Colonic mucosa (tissue), 4 donors: ENCODE measurements at places on chromosomes 12 and 14. TPM values are rescaled to one million over a fixed set of nuclear protein-coding genes. Genes with fewer than 3 reads are reported as not detected.

DNA sequence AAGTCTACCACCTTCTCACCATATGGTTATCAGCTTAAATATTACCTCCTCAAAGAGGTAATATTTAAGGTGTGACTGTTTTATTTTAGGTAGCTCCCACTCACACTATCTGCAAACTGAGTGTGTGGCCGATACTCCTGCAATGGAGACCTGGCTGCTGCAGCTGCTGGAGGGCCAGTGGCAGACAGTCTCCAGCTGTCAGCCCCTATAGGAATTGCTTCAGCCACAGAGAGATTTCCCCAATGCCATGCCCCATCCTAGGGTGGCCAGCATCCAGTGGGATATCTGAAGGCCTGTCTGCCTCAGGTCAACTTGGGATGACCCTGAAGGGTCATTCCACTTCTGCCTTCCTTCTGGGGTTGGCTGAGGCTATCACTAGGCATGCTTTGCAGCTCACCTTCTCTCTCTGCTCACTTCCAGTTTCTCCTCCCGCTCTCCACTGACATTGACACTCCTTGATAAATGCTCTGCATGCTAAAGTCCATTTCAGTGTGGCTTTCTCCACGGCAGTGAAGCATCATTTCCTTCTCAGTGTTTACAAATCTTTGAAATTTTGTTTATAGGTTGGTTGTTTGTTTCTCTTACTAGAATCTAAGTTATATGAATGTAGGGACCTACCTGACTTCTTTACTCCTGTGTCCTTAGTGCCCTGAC is 90.2 kb upstream of the USP44 start:
- no peak for DNase-seq

DNA sequence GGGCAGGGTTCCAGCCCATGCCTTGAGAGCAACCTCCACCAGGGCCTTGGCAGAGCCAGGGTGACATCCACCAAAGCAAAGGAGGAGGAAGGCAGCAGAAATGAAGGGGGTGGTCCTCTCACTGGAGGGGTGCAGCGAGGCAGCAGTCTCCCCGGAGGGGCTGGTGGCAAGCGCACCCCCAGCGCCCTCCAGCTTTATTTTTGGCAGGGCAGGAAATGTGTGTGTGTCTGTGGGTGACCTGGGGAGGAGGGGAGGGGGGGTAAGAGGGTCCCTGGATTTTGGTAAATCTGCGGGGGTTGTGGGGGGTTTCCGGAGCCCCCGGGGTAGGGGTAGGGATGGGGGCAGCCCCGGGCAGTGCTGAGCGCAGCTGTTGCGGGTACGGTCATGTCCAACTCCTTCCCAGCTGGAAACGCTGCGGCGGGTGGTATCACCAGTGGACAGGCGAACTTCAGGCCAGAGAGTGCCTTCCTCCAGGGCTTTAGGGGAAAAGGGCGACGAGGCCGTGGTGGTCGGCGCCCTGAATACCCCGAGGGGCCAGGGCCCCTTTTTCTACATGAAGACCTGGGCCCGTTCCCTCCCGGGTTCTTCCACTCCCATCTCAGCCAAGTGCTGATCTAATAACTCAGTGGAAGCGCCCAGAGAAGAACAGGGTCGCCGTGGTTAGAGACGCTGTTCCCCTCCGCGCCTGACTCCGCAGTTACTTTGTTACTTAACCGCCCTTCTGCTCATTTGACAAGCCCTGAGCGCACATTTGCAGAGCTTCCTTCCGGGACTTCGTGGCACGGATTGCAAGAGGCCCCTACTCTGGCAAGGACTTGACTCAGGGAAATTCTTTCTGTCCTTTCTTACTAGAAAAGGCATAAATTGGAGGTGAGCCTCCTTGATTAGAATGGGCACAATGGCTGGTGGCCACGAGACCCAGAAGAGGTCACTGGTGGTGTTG is 55.2 kb downstream of the FOS start:
- DNase-seq, result no peak

The TBX5 gene
- total RNA-seq, result not detected

DNA sequence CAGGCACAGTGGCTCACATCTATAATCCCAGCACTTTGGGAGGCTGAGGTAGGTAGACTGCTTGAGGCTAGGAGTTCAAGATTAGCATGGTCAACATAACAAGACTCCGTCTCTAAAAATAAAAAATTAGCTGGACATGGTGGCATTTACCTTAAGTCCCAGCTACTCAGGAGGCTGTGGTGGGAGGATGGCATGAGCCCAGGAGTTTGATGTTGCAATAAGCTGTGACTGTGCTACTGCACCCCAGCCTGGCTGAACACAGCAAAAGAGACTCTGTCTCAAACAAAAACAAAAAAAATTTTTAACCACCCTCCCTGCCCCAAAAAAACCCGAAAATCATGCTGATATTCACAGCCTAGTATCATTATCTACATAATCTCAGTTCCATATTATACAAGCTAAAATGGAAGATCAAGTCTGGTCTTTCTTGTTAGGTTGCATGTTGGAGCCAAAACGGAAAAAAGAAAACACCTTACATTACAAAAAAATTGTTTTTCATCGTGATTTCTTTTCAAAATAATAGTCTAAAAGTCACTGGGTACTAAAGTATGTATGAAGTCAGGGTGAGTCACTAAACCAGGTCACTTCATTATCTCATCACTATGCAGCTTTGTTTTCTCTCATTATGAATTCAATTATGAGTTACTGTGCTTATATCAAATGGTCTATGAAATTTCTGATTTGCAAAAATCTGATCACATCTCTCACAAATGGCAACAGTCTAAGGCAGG is 13.8 kb downstream of the GXYLT1 start:
- no peak for DNase-seq

- DNase-seq, result no peak
Measured at GRCh38 chr12:3727354-3727753, 25.6 kb downstream of the CRACR2A start.

DNA sequence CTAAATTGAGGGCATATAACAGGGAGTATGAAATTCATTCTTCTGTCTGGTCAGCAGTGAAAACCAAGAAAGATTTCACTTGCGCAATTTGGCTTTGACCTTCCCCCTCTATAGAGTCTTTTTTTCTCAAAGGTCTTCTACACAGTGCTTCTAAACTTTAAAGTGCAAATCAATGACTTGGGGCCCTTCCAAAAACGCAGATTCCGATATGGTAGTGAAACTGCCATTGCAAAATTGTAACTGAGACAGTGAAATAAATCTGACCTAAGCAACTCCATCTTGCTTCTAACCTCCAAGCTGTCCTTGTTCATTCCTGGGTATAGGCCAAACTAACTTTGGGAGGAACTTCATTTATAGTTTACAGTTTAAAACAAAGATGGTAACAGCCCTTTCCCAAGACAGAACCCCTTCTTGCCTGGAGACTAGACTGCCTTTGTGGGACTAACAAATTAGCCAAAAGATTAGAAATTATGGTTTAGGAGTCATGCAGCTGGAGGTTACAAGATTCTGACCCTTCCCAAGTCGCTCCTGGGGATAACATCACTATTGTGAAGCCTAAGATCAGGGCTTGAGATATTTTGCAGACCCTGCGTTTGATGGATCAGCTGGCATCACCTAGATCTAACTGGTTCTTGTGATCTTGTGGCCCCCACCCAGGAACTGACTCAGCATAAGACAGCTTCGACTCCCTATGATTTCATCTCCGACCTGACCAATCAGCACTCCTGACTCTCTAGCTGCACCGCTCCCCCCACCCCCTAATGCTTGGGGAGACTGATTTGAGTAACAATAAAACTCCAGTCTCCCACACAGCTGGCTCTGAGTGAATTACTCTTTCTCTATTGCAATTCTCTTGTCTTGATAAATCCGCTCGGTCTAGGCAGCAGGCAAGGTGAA is 5.0 kb downstream of the SLC25A21 start:
- no peak for DNase-seq

The PZP gene
- 0.05 TPM for total RNA-seq
